ENCODE measurements at places on chromosomes 11 and 22.

GRCh38 chr11:235609-235996 lies 539 bp downstream of the SIRT3 start:
- peak; percentile 65 for DNase-seq

- DNase-seq, result peak; percentile 66
These were observed at the start of gene AP5B1 for GRCh38 chr11:65780770-65781151. TSS of gene AP5B1 (minus strand) at chr11:65780976. CDS start at chr11:65780591, 385 bp downstream.

GRCh38 chr22:25483931-25484330 lies 80.5 kb upstream of the GRK3 start:
- DNase-seq, result no peak

DNA sequence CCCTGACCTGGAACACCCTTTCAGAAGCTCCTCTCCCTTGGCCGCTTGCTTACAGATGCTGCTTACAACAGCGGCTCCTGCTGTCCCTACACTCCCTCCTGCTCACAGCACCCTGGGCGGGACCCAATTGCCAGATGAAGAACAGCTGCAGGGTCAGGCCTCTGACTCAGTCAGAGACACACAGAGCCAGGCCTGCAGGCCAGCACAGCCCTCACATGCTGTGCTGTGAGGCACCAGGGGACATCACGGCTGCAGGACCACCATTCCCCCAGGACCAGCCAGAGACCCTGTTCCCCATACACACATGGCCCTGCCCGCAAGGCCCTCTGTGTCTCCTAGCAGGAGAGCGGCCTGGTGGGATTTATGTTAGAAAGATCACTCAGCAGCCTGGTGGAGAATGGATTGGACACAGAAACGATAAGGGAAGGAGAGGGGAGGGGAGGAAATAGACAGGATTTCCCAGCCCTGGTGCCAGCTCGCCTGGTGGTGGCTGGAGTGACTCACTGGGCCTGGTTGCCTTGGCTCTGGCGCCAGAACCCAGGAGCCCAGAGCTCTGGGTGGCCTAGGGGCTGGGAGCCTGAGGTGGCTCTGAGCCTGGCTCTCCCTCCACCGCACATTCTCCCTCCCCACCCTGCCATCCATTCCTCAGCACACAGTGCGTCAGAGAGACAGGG lies 6.7 kb downstream of the CAPN5 start:
- DNase-seq, result no peak

GRCh38 chr11:134069426-134070341 lies 812 bp downstream of the JAM3 start:
- no peak for DNase-seq

DNA sequence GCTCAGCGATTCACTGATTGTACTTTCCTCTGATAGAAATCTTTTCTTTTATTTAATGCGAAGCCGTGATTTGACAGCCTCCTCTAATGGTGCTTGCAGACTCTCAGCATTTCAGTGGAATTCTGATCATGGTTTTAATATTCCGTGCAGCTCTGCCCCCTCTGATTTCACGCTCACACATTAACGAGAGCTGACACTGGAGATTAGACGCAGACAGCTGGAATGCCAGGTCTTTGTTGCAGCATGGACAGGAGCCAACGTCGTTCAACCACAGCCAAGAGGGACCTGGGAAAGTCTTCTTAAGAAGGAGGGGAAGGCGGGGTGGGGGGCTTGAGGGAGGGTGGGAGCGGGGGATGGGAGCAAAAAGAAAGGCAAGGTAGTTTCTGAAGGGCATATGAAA lies 186.4 kb downstream of the BLID start:
- no peak for DNase-seq

Measured in T-cell (primary cell).